HTR-8/SVneo (cell line): ENCODE measurements at places on chromosomes 2 and 18.
A peak's percentile ranks its signal among the peaks of the same experiment; 100 is the strongest.

DNA sequence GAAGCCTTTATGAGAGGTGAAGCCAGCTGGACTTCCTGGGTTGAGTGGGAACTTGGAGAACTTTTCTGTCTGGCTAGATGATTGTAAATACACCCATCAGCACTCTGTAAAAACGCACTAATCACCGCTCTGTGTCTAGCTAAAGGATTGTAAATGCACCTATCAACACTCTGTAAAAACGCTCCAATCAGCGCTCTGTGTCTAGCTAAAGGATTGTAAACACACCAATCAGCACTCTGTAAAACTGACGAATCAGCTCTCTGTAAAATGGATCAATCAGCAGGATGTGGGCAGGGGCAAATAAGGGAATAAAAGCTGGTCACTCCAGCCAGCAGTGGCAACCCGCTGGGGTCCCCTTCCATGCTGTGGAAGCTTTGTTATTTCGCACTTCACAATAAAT lies 163.6 kb upstream of the SLC39A10 start:
- DNase-seq, result no peak

GRCh38 chr2:66127061-66127460 lies 307.9 kb upstream of the MEIS1 start:
- DNase-seq, result no peak

GRCh38 chr2:109633284-109633961 lies 19.3 kb downstream of the SOWAHC start:
- DNase-seq, result no peak

GRCh38 chr2:1318366-1319009 lies 94.8 kb upstream of the TPO start:
- DNase-seq, result no peak

DNA sequence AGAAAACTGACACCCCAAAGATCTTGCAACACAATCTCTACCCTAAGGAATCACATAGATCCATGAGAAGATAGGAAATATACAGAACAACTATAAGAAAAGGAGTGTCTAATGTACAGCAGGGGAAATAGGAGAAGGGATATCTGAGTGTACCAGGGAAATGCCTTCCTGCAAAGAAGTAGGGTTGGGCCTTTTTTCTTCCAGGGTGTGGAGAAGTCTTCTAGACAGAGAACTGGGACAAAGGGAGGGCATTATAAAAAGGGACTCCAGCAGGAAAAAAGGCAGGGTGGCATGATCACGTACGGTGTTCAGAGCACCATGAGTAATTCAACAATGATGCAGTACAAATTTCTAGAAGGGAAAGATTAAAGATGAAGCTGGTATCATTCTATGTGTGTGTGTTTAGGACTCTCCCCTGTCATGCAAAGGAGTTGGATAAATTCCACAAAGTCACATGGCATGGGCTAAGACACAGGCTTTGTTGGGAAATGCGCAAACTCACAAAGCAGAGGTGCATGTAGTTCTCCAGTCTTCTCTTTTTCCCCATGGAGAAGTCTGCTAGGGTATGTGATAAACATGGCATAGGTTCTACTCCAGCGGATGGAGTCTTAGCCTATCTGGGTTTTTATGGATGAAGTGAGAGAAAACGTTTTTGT lies 6.7 kb upstream of the SEC11C start:
- DNase-seq, result no peak

DNA sequence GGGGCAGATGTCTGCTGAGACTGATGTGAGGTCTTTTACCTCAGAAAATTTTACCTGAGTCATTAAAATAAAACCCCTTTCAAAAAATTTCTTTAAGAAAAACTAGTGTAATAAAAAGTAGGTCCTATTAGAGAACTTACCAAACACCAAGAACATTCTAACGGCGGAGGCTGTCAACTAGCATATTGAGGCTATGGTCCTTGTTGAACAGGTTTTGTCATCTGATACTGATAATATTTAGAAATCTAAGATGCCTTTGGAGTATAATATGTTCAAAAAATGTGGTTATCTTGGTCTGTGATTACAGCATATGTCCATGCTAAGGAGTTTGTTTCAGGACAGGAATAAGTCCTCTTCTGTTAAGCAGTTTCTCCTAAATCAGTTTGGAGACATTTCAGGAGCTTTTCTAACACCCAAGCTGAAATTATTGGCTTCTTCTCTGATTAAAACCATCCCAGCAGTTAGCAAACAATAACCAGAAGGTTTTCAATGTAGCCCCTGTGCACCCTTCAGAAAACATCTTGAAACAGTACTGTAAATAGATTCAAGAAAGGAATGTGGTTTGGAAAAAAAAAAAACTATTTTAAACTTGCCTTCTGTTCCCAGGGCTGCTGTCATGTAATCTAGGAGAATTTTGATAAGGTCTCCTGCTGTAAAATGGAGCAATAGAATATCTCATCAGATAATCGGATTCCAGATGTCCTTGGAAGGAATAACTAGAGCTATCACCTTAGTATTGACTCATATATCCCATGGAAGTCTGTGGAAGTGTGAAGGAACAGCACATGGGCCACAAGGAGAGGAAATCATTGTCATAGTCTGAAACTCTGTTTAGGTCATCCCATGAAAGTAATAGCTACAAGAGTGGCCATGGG lies 58.7 kb upstream of the B3GNT2 start:
- no peak for DNase-seq

DNA sequence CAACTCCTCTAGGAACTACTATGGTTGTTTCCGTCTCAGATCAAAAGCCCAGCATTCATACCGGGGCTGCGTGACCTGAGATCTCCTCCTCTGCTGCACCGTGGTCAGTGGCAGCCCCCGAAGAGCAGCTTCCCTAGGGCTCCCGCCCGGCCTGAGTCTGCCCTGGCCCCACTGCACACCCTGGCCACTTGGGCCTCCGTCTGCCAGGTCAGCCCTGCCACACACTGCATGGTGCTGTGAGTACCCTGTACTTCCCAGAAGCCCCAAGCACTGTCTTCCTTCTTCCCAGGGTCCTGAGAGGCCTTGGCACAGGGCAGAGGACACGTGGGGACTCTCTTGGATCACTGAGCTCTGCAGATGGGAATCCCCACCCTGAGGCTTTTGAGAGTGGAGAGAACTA lies 81.5 kb upstream of the GPC1 start:
- no peak for DNase-seq

DNA sequence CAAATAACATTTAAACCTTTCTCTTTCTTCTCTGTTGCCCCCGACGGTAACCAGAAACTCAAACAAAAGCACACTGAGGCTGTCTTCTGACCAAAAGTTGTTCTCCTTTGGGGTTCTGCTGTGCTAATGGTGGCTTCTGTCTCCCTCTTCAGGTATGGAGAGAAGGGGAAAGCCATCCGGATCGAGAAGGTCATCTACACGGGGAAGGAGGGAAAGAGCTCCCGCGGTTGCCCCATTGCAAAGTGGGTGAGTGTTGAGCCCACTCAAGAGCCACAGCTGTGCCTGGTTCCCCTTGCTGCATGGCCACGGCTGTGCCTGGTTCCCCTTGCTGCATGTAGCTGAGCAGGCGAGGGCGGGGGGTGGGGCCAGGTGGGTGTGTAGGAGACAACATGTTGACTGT lies 67.4 kb downstream of the BOLA3 start:
- DNase-seq, result no peak

- no peak for DNase-seq
Observed at GRCh38 chr2:131153529-131153928, 48.4 kb downstream of the PLEKHB2 start.

- no peak for DNase-seq
Observed at GRCh38 chr18:56166914-56167313, 471.5 kb downstream of the TXNL1 start.

- no peak for DNase-seq
Observed at GRCh38 chr2:9774266-9774665, 69.0 kb upstream of the TAF1B start.

DNA sequence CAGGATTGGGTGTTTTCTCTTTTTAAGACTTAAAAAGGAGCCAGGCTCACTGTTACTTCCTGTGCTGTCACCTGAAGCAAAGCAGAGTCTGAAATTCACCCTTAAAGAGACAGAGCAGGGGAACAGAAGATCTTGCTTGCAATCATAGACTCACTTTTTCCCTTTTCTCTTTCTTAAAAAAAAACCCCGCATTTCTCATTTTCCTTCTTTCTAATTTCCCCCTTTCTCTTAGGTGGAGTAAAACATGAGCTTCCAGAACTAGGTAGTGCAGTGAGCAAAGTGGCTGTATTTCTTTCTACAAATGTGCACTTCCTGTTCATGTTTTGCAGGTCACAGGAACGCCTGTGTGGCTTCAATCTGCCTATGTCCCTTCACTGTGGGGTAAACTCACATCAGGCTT lies 381.2 kb downstream of the LPIN1 start:
- no peak for DNase-seq

- DNase-seq, result no peak
Observed at GRCh38 chr2:36356990-36357846, 1.6 kb downstream of the CRIM1 start.

DNA sequence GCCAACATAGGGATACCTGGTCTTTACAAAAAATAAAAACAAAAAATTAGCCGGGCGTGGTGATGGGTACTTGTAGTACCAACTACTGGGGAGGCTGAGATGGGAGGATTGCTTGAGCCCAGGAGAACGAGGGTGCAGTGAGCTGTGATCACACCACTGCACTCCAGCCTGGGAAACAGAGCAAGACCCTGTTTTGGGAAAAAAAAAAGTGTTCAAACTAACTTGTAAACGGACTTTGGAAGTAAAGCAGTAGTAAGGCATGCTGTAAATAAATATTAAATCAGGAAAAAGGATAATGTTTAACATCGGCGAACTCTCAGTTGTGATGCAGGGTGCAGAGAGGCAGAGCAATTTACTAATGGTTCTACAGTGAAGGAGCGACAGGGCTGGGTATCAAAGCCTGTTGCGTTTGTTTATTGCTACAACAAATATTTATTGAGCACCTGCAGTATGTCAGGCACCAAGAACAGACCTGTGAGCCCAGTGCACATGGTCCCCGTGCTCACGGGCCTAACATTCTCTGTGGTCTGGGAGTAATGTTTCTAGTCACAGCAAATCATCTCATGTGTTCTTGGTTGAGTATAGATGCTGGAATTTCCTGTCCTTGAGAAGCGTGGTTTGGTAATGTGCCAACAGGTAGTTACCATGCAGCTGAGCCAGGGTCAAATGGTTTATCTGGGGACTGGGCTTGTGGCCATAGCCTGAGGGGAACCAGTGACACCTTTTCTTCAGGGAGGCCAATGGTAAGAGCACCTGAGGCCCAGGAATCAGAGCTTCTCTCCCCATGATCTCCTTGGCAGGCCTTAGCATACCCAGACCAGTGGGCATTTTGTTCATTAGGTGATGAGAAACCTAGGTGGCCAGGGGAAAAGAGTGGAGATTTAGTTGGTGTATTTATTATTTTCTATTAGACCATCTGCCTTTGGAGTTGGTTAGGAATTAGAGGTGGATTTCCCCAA lies 27.9 kb upstream of the GREB1 start:
- DNase-seq, result peak; percentile 38

DNA sequence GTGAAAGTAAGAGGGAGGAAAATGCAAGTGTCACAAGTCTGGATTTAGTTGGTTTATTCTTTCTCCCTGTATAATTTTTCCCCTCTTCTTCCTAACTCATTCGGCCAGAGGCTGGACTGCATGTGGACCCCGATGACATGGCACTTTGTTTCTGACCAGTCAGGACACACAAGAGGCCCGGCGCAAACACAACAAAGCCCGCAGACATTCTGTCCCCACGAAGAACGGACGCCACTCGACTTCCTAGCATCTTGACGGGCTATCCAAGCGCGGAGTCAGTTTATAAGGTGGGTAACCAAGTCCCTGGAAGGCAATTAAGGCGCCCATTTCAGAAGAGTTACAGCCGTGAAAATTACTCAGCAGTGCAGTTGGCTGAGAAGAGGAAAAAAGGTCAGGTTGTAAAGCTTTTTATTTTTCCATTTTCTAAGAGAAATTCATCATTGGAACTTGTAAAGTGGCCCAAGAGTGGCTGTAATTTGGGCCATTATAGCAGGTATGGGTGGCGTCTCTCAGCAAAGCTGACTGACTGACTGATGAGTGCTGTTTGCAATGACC lies at the start of gene TPO:
Gene TPO (plus strand): TSS at position 308 of the 555 bp plus-strand sequence. CDS start 946 bp downstream, outside the sequence.
- no peak for DNase-seq

- no peak for DNase-seq
Observed at GRCh38 chr2:21392649-21393048, 268.9 kb downstream of the TDRD15 start.

DNA sequence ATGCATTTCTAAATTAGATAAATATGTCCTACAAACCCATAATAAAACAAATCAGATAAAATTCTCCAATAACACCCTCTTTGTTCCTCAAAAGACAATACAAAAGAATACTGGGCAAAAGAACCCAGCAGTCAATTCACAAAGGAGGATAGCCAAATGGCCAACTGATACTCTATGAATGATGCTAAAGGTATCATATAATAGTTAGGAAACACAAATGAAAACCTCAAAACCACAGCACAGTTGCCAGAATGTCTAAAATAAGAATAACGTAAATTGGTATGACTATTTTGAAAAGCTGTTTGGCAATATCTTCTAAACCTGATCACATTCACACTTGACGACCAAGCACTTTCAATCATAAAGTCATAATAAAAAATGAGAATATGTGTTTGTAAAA lies 315.4 kb downstream of the CDH7 start:
- DNase-seq, result no peak

GRCh38 chr2:191501561-191502168 lies 176.3 kb upstream of the NABP1 start:
- DNase-seq, result peak; percentile 53

- no peak for DNase-seq
Observed at GRCh38 chr2:189548666-189549448, 31.7 kb downstream of the SLC40A1 start.

- peak; percentile 19 for DNase-seq
Observed at GRCh38 chr2:18749912-18750526, 160.7 kb upstream of the NT5C1B start.

DNA sequence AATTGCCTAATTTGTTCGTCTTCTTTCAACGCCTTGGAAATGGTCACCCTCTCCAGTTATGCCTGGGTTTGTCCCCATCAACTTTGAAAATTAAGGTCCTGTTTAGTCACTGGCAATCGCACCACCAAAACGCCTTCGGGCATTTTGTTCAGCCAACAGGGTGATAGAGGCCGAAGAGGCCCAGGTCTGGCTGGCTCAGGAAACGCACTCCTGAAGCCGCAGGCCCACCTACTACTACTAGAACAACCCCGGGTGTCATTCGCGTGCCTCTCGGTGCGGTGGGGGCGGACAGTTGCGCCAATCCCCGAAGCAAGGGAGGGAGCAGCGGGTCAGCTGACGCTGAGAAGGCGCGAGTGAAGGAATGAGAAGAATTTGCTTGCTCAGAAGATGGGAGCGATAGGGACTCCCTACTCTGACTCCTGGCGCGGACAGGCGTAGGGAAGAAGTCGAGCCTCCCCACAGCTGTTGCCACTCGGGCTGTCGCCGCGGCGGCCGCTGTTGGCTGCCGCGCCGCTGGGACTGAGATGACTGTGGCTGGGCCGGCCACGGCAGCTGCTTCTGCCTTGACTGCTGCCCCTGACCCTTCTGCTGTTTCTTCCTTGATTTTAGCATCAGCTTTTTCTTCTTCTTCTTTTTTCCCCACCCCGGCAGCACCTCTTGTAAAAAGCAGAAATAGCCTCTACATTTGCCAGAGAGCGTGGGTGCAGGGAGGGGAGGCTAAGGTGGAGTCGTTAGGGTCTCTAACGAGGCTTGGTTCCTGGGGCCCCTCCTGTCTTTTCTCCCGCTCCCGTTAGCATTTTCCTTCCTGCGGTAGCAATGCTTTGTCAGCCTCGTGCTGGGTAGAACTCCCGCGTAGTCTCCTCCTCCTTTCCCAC lies 387.6 kb downstream of the FIGN start:
- DNase-seq, result peak; percentile 80
